ENCODE measurements at places on chromosomes 3 and 15. TPM values are rescaled to one million over a fixed set of nuclear protein-coding genes. Genes with fewer than 3 reads are reported as not detected.
A peak's percentile ranks its signal among the peaks of the same experiment; 100 is the strongest.

GRCh38 chr15:70835841-70836240 lies 18.1 kb downstream of the LARP6 start:
- H3K27ac ChIP-seq, result no peak overlapping the region
- no peak overlapping the region for H3K4me3 ChIP-seq
- H3K4me1 ChIP-seq, result peaks cover 14% of the 10 kb centered on the region

GRCh38 chr3:64748244-64748904 lies 60.6 kb upstream of the ADAMTS9 start:
- no peaks in the 10 kb centered on the region for H3K36me3 ChIP-seq
- no peaks in the 10 kb centered on the region for H3K4me1 ChIP-seq
- no peak overlapping the region for H3K27ac ChIP-seq
- no peak overlapping the region for H3K4me3 ChIP-seq
- no peak for DNase-seq

- no peaks in the 10 kb centered on the region for H3K36me3 ChIP-seq
- H3K4me1 ChIP-seq, result no peaks in the 10 kb centered on the region
- no peak for DNase-seq
- no peaks in the 10 kb centered on the region for H3K27me3 ChIP-seq
Measured at GRCh38 chr15:46416544-46416943, 781.7 kb downstream of the SQOR start.

GRCh38 chr3:13144163-13145023 lies 71.2 kb upstream of the IQSEC1 start:
- H3K4me3 ChIP-seq, result no peak overlapping the region
- DNase-seq, result no peak
- H3K36me3 ChIP-seq, result no peaks in the 10 kb centered on the region
- peaks cover 5% of the 10 kb centered on the region for H3K27me3 ChIP-seq
- H3K27ac ChIP-seq, result no peak overlapping the region

DNA sequence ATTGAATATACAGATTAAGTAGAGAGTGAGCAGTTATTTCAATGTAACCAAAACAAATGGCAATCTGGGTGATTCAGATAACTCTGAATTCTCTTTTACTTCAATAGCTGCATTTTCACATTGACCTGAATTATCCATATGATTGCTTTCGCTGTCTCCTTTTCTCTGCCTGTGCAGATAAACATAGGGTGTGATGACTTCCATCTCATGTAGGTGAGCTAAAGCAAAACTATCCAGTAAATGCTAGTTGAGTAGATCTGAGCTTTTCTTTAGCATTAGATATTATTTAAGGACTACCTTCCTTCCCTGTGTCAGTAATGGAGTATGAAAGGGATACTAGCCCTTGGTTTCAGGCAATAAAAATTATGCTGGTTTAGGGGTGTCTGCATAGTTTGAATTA lies 288.6 kb downstream of the OXSM start:
- no peak for DNase-seq
- no peak overlapping the region for H3K4me3 ChIP-seq
- H3K27ac ChIP-seq, result no peak overlapping the region
- no peaks in the 10 kb centered on the region for H3K36me3 ChIP-seq
- H3K4me1 ChIP-seq, result no peaks in the 10 kb centered on the region

DNA sequence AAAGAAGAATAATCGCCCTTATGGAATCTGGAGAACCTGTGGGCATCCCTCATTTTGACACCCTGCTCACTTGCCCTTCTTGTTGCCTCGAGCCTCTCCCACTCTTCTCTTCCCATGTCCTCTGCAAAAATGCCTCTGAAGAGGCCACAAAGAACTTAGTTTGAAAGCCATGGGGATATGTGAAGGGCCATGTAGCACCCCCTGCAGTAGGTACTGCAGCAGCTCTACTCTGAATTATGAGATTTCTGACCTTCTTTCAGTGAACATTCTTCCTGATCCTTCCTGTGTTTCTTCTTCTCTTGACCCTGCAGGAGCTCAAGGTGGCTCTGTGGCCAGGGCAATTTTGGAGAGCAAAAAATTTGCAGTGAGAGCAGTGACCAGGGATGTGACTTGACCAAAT lies 30.4 kb upstream of the TRA2B start:
- H3K27ac ChIP-seq, result no peak overlapping the region
- no peaks in the 10 kb centered on the region for H3K4me1 ChIP-seq
- H3K4me3 ChIP-seq, result no peak overlapping the region
- no peak for DNase-seq

DNA sequence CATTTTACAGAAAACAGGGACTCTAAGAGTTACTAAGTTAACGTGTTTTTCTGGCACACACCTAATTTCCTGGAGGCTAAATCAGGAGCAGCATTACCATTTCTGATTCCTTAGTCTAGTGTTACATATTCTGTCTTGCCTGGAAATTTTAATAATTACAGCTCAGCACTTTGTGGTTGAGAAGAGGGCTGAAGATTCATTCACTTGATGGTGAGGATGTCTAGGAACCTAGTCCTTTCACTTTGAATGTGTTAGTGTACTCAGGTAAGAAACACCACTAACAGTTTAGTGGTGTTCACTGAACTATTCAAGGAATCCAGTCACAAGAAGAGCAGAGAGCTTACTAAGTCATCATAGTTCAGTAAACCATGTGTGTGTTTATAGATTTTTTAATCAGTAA lies 102.8 kb downstream of the STT3B start:
- peaks cover 2% of the 10 kb centered on the region for H3K4me1 ChIP-seq
- DNase-seq, result no peak
- peaks cover 3% of the 10 kb centered on the region for H3K36me3 ChIP-seq
- H3K27ac ChIP-seq, result no peak overlapping the region
- H3K4me3 ChIP-seq, result no peak overlapping the region

DNA sequence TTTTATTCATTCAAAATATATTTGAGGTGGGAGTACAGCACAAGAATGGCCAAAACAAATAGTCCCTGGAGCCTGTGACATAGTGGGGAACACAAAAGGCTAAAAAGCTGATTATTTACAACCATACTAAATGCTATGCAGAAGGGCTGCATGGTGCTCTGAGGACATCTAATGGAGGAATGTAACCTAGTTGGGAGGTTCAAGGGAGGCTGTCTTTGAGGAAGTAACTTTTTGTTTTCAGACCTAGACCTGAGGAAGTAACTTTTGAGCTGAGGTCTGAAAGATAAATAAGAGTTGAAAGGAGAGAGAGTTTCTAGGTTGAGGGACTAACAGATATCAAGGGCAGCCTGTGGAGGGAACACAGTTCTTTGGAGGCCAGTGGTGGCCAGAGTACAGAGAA lies 34.8 kb upstream of the RASA2 start:
- H3K27me3 ChIP-seq, result no peaks in the 10 kb centered on the region
- DNase-seq, result peak; percentile 80
- H3K27ac ChIP-seq, result peak overlapping the region; percentile 28
- H3K4me1 ChIP-seq, result peaks cover 24% of the 10 kb centered on the region
- H3K4me3 ChIP-seq, result no peak overlapping the region
- H3K36me3 ChIP-seq, result peaks cover 4% of the 10 kb centered on the region

DNA sequence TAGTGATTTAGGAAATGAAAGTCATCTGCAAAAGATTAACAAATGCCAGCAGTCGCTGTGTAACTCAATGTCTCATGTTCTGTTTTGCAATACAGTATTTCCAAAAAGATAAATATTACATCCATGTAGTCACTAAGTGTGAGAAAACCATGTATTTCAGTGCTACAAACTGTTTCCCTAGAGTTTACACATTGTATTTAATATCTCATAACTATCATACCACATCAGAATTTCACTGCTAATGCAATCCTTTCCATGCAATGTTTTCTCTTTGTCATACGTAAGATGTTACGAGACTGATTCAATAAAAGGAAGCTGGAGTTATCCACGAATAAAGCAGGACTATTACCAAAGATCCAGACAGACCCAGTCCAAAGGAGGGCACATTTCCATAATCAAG lies 269.4 kb downstream of the GBE1 start:
- no peak overlapping the region for H3K4me3 ChIP-seq
- no peaks in the 10 kb centered on the region for H3K27me3 ChIP-seq
- peaks cover 3% of the 10 kb centered on the region for H3K36me3 ChIP-seq
- DNase-seq, result peak; percentile 69
- H3K4me1 ChIP-seq, result 0 out of 2 replicates have a peak, but pooled peaks cover 2% of the 10 kb centered on the region

- no peaks in the 10 kb centered on the region for H3K27me3 ChIP-seq
- H3K4me1 ChIP-seq, result peaks cover 8% of the 10 kb centered on the region
- no peak overlapping the region for H3K4me3 ChIP-seq
- H3K36me3 ChIP-seq, result no peaks in the 10 kb centered on the region
- H3K27ac ChIP-seq, result no peak overlapping the region
Measured at GRCh38 chr15:72968531-72968922, 83.7 kb upstream of the NEO1 start.

DNA sequence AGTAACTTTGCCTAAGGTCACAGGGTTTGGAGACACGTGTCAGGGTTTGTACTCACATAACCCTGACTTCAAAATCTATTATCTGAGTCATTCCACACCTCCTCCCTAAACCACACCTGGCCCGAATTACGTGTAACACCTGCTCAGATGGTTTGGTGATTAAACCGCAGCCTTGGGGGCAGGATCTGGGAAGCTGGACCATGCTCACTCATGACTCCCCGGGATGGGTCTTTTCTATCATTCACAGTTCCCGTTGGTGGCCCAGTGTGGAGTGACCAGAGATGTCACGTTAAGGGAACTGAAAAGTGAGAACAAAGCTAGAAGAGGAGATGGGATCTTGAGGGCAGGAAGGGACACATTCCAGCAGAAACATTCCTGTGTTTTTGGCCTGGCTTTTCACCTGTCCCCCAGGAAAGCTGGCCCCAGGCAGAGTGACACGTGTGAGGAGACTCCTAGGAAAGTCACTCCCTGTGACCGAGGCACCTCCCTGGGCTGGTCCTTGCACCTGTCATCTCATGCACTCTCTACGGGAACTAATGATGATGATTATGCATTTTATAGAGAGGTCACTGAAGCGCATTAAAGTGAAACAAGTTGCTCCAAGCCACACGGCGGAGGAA lies 75.4 kb upstream of the POMGNT2 start:
- DNase-seq, result no peak
- H3K4me3 ChIP-seq, result no peak overlapping the region
- H3K27me3 ChIP-seq, result no peaks in the 10 kb centered on the region
- no peak overlapping the region for H3K27ac ChIP-seq
- no peaks in the 10 kb centered on the region for H3K36me3 ChIP-seq

GRCh38 chr3:63441262-63441661 lies 163.2 kb downstream of the SYNPR start:
- H3K4me1 ChIP-seq, result no peaks in the 10 kb centered on the region
- DNase-seq, result no peak
- H3K27me3 ChIP-seq, result no peaks in the 10 kb centered on the region
- no peak overlapping the region for H3K27ac ChIP-seq
- H3K4me3 ChIP-seq, result no peak overlapping the region

DNA sequence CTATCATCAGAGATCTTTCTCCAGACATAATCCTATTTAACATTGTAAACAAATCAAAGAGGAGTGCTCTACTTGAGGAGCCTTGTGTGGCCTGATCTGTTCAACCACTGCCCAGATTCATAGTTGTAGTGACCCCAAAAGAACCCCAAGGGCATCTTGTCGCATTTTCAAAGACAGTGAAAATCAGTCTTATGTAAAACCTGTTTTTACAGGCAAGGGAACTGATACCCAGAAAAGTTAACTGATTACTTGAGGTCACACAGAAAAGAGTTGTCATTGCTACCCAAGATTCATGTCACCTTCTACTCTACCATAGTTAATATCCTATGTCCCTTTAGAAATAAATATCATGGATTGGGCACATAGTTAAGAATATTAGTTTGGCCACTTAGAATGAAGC lies 40.5 kb upstream of the ARPP21 start:
- no peaks in the 10 kb centered on the region for H3K36me3 ChIP-seq
- H3K4me3 ChIP-seq, result no peak overlapping the region
- no peaks in the 10 kb centered on the region for H3K27me3 ChIP-seq
- no peaks in the 10 kb centered on the region for H3K4me1 ChIP-seq

DNA sequence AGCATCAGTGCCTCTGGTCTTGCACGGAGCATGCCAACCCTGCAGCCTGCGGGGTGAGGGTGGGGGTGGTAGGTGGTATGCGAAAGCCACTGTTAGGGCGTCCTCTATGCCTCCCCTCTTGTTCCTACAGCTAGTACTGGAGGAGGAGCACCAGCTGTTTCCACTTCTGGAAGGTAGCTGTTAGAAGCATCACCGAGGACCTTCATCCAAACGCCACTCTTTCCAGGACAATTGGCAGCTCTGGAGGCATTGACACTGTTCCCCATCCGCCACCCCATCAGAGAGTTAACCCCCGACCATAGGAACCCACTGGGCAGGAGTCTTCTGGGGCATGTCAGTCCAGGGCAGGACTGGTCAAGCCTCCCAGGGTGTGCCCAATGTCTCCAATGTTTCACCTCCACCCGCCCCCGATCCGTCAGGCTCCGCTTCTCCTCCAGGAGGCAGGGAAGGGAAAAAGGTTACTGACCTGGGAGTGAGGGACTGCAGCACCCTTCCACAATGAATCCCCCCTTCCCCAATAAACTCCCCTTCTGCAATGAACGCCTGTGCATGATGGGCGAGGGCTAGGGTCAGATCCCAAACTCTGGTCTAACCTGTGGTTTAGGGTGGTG lies 487 bp downstream of the DUOX2 start:
- peaks cover 82% of the 10 kb centered on the region for H3K27me3 ChIP-seq
- no peak overlapping the region for H3K4me3 ChIP-seq
- H3K36me3 ChIP-seq, result no peaks in the 10 kb centered on the region
- H3K27ac ChIP-seq, result no peak overlapping the region

DNA sequence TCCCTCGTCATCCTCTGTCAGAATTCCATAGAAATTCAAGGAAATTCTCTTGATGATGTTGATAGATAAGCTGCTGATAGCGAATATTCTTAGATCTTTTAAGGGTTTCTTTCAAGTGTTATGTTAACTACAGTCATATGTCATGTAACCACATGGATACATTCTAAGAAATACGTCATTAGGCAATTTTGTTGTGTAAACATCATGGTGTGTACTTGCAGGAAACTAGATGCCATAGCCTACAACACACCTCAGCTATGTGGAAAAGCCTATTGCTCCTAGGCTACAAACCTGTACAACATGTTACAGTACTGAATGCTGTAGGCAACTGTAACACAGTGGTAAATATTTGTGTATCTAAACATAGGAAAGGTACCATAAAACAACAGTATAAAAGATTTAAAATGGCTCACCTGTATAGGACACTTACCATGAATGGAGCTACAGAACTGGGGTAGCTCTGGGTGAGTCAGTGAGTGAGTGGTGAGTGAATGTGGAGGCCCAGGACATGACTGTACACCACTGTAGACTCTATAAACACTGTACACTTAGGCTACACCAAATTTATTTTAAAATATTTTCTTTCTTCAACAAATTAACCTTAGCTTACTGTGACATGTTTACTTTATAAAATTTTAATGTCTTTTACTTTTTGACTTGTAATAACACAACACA lies 34.6 kb downstream of the GLDN start:
- no peaks in the 10 kb centered on the region for H3K36me3 ChIP-seq
- H3K27ac ChIP-seq, result no peak overlapping the region
- no peak overlapping the region for H3K4me3 ChIP-seq
- DNase-seq, result peak; percentile 80

The PROK2 gene
- not detected for total RNA-seq

The GMNC gene
- 0.18 TPM for total RNA-seq

The CRYGS gene
- total RNA-seq, result 0.36 TPM

The BSN gene
- total RNA-seq, result under 0.01 TPM

The SLC26A6 gene
- total RNA-seq, result 11.8 TPM

The CLSTN2 gene
- total RNA-seq, result under 0.01 TPM

The MANF gene
- total RNA-seq, result 78.9 TPM

The IL17RC gene
- 18.9 TPM for total RNA-seq

The SATB1 gene
- 5.3 TPM for total RNA-seq
